ENCODE measurements at places on chromosomes 4 and X. TPM values are rescaled to one million over a fixed set of nuclear protein-coding genes. Genes with fewer than 3 reads are reported as not detected.

RTL3 gene
- 0.29 TPM for total RNA-seq

TKTL1 gene
- total RNA-seq = not detected

FGA gene
- not detected for total RNA-seq

DCAF12L2 gene
- not detected for total RNA-seq

GLOD5 gene
- total RNA-seq = not detected

GAGE12H gene
- not detected for total RNA-seq

ABCG2 gene
- total RNA-seq = 1.2 TPM

NUP62CL gene
- not detected for total RNA-seq

DUSP21 gene
- total RNA-seq = not detected

FRG2 gene
- not detected for total RNA-seq

CT45A5 gene
- total RNA-seq = not detected

S100P gene
- not detected for total RNA-seq

BMP3 gene
- total RNA-seq = under 0.01 TPM

DNA sequence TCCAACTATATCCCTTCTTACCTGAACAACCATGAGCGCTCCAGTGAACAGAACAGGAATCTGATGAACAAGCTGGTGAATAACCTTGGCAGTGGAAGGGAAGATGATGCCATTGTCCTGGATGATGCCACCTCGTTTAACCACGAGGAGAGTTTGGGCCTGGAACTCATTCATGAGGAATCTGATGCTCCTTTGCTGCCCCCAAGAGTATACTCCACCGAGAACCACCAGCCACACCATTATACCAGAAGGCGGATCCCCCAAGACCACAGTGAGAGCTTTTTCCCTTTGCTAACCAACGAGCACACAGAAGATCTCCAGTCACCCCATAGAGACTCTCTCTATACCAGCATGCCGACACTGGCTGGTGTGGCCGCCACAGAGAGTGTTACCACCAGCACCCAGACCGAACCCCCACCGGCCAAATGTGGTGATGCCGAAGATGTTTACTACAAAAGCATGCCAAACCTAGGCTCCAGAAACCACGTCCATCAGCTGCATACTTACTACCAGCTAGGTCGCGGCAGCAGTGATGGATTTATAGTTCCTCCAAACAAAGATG is 870.2 kb downstream of the ADGRL3 start:
- no peak for DNase-seq

- peak; percentile 2 for DNase-seq
Observed at GRCh38 chr4:101914761-101915160, 124.2 kb downstream of the BANK1 start.

- no peak for DNase-seq
Observed at GRCh38 chr4:61336488-61336887, 136.4 kb downstream of the ADGRL3 start.

DNA sequence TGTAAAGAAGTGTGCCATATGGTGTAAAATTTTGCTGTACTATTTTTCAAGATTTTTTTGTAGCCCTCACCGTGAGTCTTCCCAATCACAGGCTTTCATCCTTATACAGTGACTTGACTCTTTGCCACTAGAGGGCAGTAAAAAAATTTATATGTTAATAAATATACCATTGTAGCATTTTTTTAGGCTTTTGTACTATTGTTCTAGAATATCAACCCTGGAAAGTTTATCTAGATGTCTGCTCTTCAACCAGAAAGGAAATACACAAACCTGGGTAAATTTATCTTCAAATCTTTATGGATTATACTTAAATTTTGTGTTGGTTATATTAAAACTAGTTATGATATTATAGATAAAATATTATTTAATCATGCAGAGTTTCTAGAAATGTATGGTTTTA is 235.3 kb downstream of the TENM3 start:
- DNase-seq = peak; percentile 51

GRCh38 chr4:48139691-48140090 is 5.6 kb upstream of the TXK start:
- DNase-seq = peak; percentile 48

DNA sequence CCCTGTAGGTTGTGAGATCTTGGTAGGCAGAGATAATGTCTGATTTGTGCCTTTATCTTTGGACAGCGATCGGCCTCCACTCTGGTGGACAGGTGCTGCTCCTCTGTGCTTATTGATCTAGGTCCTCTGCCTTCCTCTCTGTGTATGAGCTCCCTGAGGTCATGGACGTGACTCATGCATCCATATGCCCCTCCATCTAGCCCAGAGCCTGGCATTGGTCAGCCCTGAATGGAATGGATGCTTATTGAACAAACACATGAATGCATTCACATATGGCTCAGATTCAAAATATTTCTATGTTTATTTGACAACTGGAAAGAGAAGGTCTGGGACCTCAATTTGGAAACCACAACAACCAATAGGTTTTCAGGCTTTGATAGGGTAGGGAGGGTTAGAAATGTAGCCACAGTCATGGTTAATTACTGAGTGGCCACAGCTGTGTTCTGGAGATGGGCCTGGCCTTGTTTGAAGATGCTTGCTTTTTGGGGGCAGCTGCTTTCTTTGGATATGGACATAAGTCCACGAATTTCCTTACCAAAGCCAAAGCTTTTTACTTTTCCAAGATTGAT is 76.2 kb downstream of the SEL1L3 start:
- DNase-seq = no peak

DNA sequence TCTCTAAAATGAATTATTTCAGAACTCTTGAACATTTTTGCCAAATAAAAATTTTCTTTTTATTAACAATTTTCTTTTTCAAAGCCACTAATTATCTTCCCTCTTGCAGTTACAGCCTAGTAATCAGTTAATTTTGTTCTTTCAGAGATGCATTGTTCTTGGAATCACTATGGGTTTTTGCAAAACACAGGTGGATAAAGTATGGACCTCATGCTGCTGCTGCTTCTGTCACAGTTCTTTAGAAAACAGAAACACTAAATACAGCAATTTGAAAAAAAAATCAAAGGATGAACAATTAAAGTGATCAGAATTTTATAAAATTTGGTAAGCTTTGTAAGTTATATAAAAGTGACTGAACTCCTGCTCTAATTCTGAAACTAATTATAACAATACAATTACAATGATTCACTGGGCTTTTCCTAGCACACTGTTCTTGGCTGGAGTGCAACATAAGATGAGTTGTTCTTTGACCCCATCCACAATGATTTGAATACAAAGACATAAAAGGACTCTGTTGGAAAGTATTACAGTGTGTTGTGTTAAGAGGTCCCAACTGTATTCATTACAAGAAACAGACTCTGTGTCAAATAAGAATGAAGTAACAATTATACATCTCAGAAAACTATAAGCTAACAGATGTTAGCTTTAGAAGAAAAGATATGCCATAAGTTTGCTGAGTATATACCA is 59.4 kb upstream of the GK2 start:
- DNase-seq = peak; percentile 36

DNA sequence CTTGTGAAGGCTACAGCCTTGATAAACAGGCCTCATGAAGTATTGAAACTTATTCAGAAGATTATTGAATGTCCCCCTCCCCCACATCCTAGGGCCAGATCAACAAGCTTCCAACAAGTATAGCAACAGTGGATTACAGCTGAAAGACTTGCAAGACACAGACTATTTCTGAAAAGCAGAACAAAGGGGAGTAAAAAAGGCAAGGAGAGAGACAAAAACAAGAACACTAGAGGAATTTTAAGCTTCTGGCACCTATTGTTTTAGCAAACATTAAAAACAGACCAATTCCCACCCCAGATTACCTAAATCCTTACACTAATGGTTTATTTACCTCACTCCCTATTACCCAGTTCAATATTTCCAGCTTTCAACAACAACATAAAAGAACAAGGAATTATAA is 446.3 kb upstream of the FSTL5 start:
- no peak for DNase-seq

DNA sequence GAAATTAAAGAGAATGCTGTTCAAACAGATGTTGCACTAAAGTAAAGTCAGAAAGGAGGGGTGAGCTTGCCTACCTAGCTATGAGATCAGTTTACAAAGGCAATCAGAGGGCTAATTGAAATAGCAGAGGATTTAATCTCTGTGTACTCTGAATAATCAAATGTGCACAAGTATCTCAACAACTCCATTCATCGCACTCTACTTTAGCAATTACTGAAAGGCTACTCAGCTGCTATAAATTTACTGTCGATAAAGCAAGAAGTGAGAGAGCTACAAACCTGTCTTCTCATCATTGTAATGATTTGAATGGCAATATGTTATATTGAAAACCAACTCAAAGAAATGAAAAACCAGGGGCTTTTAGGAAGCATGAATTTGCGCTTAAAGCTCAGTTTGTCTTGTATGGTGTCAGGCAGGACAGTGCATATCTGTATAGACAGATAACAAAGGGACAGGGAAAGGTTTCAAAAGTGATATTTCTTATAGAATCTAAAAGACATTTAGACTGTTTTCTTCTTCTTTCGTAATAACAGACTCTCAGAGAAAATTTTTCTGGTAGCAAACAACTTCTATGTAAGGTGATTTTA is 34.8 kb downstream of the GC start:
- no peak for DNase-seq

DNA sequence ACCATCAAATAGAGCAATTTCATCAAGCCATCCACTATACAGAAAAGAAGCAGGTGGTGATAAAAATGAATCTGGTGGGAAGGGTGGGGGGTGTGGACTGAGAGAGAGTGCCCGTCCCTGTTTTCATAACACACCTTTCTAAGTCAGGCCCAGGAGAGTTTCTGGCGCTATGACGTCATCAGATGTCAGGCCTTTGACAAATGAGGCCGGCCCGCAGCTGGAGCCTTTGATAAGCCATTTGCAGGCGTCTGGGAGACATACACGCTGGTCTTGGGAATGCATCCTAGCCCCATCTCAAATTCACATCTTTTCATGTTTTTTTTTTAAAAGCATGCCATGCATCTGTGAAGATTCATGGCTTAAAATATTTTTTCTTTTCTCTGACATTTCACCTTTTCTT is 404.5 kb downstream of the BCOR start:
- no peak for DNase-seq

DNA sequence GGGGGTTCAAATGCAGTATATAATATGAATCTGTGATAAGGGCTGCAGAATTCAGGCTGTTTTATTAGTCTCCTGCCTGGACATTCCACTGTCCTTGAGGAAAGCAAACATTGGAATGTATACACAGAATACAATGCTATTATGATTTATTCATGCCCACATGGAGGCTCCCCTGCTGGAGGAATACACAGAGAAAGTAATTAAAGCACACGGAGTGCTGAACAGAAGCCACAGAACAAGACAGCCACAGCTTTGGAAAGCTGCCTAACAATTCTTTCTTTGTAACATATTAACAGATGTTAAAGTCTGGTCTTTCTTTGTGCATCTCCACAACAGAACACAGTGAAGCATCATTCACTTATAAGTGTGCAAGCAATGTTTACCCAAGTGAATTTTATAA is 155.8 kb downstream of the ARAP2 start:
- no peak for DNase-seq

DNA sequence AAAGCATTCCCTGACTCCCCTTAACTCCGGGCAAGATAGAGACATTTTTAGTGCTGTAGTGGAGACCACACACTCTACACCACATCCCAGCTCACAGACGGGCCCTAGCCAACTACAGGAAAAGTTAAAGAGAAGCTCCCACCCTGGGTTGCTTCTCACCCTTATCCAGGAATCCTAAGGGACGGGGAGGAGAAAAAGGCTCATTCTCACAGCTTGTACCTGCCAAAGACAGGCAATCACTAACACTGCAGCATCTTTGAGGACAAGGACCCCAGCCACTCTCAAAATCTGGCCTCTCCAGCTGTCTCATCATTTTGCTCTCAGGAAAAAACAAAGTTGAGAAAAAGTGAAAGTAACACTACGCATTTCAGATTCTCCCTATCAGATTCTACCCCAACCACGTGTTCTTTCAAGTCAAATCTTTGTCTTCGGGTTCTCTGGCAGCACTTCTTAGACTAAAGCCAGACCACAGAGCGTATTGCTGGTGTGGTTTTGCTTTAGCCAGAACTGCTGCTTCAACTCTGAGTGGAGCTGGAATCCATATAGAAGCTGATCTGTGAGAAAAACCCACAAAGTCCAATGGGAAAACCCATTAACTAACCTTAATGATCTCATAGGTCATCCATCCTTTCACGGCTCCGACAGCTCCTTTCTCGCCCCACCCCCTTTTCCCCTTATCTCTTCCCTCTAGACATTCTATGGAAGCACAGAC is 605.9 kb upstream of the DIPK2B start:
- DNase-seq = peak; percentile 92

DNA sequence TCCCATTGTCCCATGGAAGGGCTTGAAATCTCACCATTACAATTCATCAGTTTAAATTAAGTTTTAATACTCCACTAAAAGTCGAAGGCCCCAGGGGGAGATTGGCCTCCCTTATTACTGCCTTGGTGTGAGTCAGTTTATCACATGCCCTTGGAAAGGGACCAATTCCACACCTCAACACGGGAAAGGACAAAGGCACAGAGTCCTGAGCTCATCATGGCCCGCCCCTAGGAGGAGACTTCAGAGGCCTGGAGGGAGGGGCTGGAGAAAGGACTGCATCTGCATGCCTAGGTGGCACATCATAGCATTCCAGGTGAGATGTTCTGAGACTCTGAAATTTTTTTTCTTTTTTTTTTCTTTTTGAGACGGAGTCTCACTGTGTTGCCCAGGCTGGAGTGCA is 2.8 kb upstream of the SEL1L3 start:
- DNase-seq = no peak

DNA sequence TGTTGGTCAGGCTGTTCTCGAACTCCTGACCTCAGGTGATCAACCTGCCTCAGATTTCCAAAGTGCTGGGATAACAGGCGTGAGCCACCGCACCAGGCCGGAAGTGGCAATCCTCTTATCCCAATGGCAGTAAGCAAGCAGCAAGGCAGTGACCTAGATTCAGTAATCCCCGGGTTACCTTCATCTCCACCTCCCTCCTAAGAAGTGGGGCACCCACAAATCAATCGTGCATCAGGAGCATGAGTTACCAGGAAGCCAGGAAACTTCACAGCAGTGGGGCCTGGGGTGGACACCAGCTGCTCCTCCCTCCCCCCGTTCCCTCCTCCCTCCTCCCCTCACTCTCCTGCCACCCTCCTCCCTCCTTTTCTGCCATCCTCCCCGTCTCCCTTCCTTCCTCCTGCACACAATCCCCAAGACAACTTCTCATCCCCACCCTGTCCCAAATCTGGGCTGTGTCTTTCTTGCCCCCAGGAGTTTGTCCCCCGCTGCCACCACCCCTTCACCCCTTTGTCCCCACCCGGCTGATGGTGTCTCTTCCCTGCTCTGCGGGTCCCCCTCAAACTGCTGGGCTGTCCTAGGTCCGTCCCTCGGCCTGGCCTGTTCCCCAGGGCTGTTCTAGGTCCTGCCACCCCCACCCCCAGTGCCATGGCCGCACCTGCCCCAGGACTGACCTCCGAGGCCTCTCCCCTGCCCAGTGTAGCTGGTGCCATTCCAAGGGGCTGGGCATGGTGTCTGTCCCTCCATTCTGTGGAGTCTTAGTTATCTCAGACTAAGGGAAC is 2.2 kb downstream of the PDE6B start:
- no peak for DNase-seq

GRCh38 chrX:73963682-73964081 is 340.3 kb upstream of the ZCCHC13 start:
- DNase-seq = peak; percentile 18

DNA sequence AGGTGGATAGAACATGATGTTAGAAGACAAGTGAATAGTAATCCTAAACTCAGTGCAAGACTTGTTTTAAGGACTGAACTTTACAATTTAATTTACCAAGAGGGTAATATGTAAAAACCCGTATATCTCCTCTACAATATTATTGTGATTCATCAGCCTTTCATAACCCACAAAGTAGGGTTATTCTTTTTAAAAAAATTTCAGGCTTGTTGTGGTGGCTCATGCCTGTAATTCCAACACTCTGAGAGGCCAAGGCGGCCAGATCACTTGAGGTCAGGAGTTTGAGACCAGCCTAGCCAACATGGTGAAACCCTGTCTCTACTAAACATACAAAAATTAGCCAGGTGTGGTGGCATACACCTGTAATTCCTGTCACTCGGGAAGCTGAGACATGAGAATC is 7.2 kb downstream of the IBSP start:
- DNase-seq = peak; percentile 58
